ENCODE measurements at places on chromosomes 3 and 15. TPM values are rescaled to one million over a fixed set of nuclear protein-coding genes. Genes with fewer than 3 reads are reported as not detected.

The TMEM207 gene
- not detected for total RNA-seq

The LYZL4 gene
- not detected for total RNA-seq

The SLCO2A1 gene
- 15.1 TPM for total RNA-seq

The C2CD4B gene
- total RNA-seq, result 3.9 TPM

The PSMD6 gene
- total RNA-seq, result 48.2 TPM

The PRSS50 gene
- not detected for total RNA-seq

The BTLA gene
- total RNA-seq, result not detected

The OIP5 gene
- not detected for total RNA-seq

The MEX3B gene
- 2.4 TPM for total RNA-seq

The PLCH1 gene
- total RNA-seq, result 1.5 TPM

The ZDHHC19 gene
- total RNA-seq, result not detected

The ARNT2 gene
- 4.8 TPM for total RNA-seq

The LRRIQ4 gene
- not detected for total RNA-seq

The HSPBAP1 gene
- 4.0 TPM for total RNA-seq

The ZNF80 gene
- total RNA-seq, result not detected

The TRIM42 gene
- not detected for total RNA-seq

The IGDCC3 gene
- not detected for total RNA-seq

The MST1 gene
- 3.9 TPM for total RNA-seq

The RASGRP1 gene
- total RNA-seq, result 4.4 TPM

The ZIC1 gene
- not detected for total RNA-seq

The TTLL13 gene
- total RNA-seq, result not detected

The GOLGA6L4 gene
- total RNA-seq, result 0.15 TPM

The GNAT1 gene
- not detected for total RNA-seq

The LMLN gene
- total RNA-seq, result 3.9 TPM

The ADAMTSL3 gene
- total RNA-seq, result 12.2 TPM

The LEKR1 gene
- total RNA-seq, result 0.70 TPM

The IL20RB gene
- not detected for total RNA-seq

The ETV5 gene
- 22.8 TPM for total RNA-seq

The POC1A gene
- total RNA-seq, result 0.78 TPM

The GOLGA8K gene
- total RNA-seq, result not detected

The FSIP1 gene
- total RNA-seq, result not detected

The FEZF2 gene
- total RNA-seq, result not detected
